ENCODE measurements at places on chromosomes 3 and 15.

- DNase-seq, result no peak
Observed at GRCh38 chr15:91414124-91414523, 314.1 kb downstream of the SV2B start.

DNA sequence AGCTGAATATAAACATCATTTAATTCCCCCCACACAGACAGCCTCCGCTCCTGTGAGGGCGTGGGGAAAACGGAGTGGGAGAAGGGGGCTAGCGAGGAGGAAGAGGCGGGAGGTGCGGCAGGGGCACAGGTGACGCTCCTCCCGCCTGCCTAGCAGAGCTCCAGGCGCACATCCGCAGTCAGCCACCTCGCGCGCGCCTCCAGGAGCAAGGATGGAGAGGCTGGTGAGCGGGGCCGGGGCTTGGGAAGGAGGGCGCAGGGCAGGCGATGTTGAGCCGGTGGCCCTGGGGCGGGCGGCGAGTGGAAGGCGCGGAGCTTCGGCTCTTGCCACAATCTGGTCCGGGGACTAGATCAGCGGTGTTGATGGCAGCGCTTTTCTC is at the start of gene CD200:
Gene CD200 (plus strand): TSS at position 155 of the 379 bp plus-strand sequence. CDS start 57 bp downstream, at position 212.
- peak; percentile 62 for DNase-seq

GRCh38 chr3:1942781-1943180 is 155.9 kb upstream of the CNTN4 start:
- no peak for DNase-seq

DNA sequence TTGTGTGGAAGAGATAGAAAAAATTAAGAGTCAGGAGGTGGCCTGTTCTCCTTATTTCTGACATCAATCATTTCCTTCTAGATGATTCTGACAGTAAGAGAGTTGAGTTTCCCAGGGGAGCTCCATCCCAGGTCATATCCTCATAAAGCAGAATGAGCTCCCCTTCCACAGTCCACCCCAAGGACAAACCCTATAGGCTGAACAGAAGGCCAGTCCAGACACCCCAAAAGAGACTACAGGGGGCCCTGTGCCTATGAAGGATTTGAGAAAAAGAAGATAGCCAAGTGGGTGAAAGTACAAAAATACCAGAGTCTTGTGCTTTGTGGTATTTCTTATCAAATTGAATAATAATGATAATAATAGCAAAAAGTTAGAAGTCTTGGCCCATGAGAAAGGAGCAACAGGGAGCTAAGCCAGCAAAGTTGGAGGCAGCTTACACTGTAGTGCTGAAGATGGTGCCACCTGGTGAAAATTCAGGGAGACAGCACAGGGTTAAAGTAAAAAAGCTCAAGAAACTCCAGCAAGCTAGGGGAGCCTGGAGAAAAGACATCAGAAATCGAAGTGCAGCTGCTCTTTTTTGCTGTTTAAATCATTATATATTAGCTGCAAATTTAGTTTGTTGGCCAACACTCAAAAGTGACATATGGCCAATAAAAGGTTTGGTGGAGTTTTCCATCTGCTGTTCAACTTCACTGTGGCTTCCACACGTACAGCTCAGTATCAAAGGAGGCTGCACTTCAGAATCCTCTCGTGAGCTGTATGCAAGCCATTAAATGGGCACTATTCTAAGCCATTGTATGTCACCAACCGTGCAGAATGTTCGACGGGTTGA is 35.8 kb upstream of the SLC24A5 start:
- DNase-seq, result no peak

- no peak for DNase-seq
Observed at GRCh38 chr15:85493260-85493659, 112.9 kb downstream of the AKAP13 start.

DNA sequence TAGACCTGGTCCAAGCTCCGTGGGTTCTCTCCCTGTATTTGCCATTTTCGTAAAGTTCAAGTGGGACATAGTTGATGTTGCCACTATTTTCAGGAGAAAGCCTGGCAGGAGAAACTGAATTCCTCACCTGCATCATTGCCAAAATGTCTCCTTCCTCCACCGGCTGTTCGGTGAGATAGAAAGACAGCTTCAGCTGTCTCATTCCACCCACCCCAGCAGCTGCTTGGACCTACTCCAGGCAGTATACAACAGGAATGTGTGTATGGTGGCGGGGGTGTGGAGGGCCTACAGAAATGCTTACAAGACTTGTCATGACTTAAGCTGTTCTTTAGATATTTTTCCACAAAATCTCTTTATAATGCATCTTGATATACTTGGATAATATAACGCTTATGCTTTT is 132.7 kb upstream of the RAP2B start:
- DNase-seq, result no peak

- no peak for DNase-seq
Observed at GRCh38 chr3:181713280-181713647, 1.5 kb downstream of the SOX2 start.

GRCh38 chr15:87638554-87639083 is 617.9 kb downstream of the NTRK3 start:
- no peak for DNase-seq

- no peak for DNase-seq
Observed at GRCh38 chr15:63041402-63041973, 1.1 kb upstream of the TPM1 start.

DNA sequence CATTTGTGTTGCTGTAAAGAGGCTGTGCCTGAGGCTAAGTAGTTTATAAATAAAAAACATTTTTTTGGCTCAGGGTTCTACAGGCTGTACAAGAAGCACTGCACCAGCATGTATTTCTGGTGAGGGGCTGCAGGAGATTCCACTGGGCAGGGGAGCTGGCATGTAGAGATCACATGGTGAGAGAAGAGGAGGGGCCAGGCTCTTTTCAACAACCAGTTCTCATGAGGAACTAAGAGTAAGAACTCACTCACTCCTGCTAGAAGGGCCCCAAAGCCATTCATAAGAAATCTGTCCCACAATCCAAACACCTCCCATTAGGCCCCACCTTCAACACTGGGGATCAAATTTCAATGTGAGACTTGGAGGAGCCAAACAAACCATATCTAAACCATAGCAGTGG is 214.9 kb upstream of the LMCD1 start:
- DNase-seq, result no peak

- no peak for DNase-seq
Observed at GRCh38 chr15:67691450-67691849, 133.9 kb upstream of the SKOR1 start.

- no peak for DNase-seq
Observed at GRCh38 chr3:119494597-119494996, 3.8 kb upstream of the TIMMDC1 start.

DNA sequence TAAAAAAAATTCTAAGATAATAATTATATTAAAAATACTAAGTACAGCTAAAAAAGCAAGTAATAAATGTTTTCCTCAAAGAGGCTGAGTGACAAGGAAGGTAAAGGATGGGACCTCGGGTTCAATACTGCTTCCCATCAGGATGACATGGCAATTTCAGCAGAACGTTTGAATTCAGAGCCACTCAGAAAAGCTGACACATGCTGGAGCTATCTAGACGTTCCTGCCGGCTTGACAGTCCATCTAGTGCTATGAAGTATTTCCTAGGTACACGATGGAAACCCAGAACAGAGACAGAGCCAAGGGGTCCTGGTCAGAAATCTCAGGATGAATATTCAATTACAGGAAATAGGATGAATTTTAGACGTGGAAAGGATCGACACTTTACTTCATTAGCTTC is 361.8 kb downstream of the FGF12 start:
- DNase-seq, result no peak

- DNase-seq, result no peak
Observed at GRCh38 chr15:98858610-98859023, 149.0 kb downstream of the PGPEP1L start.

- DNase-seq, result peak; percentile 61
Observed at GRCh38 chr3:8529181-8529637, 27.6 kb downstream of the LMCD1 start.

- no peak for DNase-seq
Observed at GRCh38 chr3:31234145-31234544, 298.6 kb upstream of the STT3B start.

- DNase-seq, result no peak
Observed at GRCh38 chr3:100662113-100662823, 47.0 kb upstream of the TFG start.

DNA sequence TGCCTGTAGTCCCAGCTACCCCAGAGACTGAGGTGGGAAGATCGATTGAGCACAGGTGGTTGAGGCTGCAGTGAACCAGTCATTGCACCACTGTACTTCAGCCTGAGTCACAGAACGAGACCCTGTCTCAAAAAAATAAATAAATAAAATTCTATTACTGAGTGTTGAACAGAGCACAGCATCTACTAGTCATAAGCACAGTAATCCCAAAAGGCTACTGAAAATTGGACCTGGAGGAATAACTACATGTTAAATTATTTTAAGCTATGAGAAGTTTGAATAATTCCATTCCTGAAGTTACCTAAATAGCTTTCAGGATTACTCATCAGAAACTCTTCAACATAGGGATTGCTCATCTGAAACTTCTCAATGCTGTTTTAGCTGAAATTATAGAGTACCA is 43.4 kb downstream of the ARMC8 start:
- no peak for DNase-seq

DNA sequence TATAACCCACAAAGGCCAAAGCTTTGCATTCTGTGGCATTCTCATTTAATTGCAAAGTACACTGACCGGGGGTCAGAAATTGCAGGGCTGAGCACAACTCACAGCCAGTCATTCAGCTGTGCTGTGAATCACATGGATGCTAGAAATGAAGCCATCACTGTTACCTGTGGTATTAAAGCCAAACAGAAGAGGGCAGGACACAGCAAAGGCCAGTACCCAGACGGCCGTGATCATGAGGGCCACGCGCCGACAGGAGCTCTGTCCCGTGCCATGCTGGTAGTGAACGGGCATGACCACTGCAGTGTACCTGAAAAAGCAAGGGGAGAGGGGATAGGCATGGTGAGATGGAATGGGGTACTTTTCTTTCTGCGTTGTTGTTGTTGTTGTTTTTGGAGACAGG is 31.6 kb downstream of the DRD3 start:
- no peak for DNase-seq

DNA sequence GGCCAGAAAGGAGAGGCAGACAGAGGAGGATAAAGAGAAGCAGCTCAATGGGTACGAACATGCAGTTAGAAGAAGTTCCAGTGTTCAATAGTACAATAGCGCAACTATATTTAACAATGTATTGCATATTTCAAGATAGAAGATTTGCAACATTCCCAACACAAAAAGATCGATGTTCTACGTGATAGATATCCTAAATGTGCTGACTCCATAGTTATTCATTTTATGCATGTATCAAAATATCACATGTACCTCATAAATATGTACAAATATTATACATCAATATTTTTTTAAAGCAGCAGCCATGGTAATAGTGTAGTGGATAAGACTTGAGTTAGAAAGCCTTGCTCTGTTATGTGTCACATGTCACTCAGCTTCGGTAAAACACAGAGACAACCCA is 110.2 kb upstream of the ASB14 start:
- no peak for DNase-seq

DNA sequence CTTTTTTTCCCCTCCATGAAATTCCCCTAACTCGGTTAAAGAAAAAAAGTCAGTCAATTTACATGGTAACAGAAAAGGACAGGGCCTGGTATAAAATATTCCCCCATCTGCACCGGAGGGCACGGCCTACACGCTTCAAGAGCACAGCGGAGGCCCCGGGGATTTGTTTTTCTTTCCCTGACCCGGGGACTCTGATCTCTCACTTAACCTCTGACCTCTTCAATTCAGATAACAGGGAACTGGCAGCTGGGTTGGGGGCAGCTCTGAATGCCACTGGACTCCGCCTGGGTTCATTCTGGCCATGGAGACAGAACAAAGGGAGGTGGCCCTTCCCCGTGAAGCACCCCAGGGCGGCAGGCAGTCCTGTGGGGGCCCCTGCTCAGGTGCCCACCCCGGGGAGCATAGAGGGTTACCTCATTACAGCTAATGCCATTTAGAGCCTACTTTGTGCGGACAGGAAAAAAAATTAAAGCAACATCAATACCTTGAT is 257.5 kb downstream of the SHQ1 start:
- DNase-seq, result no peak

- DNase-seq, result no peak
Observed at GRCh38 chr3:114622001-114622400, 328.2 kb downstream of the TIGIT start.

DNA sequence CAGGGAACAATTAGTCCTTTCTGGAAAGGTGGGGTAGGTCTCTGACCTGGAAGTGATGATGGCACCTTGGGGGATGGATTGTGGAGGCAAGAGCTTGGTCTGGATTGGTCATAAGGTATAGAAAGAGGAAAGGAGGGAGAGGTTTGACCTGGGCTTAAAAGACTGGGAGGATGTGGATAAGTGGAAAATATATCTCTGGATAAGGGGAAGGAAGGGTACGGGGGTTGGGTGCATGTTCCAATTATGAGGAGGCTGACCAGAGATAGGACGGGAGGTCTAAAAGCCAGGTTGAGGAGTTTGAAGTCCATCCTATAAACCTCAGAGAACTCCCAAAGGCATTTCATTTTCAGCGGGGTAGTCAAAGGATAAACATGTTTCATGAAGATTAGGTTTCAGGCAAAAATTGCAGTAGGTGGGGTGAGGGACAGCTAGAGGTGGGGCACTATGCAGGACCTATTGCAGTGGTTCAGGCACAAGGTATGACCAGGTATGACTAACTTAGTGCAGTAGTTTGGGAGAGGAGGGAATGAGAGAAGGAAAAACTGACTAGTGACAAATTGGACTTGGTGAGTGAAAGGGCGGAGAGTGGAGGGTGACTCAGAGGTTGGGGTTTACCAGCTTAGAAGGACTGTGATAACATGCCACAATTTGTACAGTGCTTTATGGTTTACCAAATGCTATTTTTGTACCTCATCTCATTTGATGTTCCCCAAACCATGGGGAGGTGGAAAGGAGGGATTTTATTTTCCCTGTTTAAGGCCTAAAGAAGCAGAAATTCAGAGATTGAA is 10.7 kb downstream of the PDE8A start:
- no peak for DNase-seq

DNA sequence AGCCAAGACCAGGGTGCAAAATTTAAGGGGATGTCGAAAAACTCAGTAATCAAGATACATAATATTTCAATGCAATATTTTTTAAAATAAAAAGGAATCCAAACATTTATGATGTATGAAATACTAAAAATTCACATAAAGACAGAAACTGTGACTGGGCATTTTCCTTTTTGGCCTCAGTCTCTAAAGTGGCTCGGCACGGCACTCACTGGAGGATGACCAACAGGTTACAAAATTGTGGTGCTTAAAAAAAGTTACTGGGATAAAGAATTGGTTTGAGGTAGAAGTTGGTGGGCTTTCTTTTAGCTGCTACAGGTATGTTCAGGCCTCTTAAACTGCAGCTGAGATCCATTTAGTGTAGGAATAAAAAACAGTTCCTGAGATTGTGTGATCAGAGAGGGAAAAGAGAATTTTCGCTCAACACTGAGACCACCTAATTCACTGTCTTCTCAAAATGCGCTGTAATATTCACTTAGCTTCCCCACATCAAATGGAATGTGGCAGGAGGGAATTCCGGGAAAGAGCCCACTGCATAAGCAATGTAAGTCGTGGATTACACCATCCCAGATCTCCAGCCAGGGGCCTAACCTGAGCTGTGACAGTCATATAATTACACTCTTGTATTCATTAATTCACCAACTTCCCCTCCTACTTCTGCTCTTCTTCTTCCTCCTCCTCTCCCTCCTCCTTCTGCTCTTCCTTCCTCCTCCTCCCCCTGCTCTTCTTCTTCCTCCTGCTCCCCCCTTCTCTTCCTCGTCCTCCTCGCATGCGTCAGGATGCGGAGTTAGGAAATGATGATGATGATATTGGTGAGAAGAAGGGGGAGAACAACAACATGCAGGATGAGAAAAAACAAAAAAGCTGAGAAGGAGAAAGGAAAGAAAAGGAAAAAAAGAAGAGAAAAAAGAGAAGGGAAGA is 45.9 kb downstream of the HES1 start:
- DNase-seq, result no peak
